ENCODE measurements at places on chromosomes 6 and 20.

- no peak for DNase-seq
Measured at GRCh38 chr6:105620878-105621277, 218.0 kb upstream of the PREP start.

- no peak for DNase-seq
Measured at GRCh38 chr6:23851522-23851921, 274.5 kb upstream of the NRSN1 start.

DNA sequence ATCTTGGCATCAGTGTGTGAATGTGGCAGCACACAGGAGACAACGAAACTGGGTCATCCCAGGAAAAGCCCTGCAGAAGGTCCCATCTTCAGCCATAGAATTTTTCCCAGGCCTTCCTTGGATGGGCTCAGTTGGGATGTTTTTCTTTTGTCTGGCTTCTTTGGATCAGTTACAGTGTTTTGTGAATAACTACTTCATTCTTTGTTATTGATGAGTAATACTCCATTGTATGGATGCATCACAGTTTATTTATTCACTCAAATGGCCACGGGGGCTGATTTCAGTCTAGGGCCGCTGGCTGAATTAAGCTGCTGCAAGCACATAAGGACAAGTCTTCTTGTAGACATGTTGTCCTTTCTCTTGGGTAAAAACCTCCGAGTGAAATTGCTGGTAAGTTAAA is 81.3 kb upstream of the CD93 start:
- no peak for DNase-seq

DNA sequence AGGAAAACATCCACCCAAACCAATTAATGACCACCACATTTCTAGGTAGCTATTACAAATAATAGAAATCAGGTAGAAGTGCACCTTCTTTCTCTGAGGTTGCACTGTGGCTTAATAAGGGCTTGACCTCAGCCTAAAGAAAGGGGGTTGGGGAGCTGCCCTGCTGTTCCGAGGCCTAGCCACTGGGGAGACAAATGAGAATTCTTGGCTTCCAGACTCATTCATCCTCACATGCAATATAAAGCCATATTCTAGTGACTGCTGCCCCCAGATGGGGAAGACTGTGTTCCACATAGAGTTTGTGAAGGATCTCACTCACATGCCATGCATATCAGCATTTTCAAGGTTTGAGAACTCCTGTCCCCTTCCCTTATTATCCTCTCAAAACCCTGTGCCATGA is 22.9 kb downstream of the SAYSD1 start:
- DNase-seq: no peak

GRCh38 chr6:54057058-54057457 is 54.2 kb upstream of the MLIP start:
- DNase-seq: no peak

- DNase-seq: no peak
Measured at GRCh38 chr6:71277926-71278600, 10.5 kb upstream of the OGFRL1 start.

GRCh38 chr6:129321303-129321702 is 388.7 kb downstream of the ARHGAP18 start:
- DNase-seq: no peak

DNA sequence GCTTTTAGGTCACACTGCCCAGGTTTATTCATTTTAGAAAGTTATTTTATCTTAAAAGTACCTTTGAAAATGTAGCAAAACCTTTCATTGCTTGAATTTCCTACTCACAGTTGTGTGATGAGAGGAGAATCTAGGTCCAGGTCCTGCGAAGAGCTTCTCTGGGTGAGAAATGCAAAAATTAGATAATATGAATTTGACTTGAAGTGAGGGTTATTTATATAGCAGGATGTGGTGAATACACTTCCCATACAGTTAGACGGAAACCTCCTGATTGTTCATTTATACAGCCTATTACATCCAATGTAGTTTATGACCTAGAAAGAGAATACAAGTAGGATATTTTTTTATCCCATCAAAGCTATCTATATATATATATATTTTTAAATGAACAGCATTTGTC is 30.5 kb downstream of the CDKAL1 start:
- DNase-seq: no peak

All from omental fat pad (tissue), 4 donors.